ENCODE measurements at places on chromosomes 5 and 9.
A peak's percentile ranks its signal among the peaks of the same experiment; 100 is the strongest.

GRCh38 chr5:87136096-87136495 is 131.6 kb upstream of the RASA1 start:
- DNase-seq: no peak

- DNase-seq: no peak
Measured at GRCh38 chr5:136020383-136021015, 8.3 kb upstream of the TGFBI start.

DNA sequence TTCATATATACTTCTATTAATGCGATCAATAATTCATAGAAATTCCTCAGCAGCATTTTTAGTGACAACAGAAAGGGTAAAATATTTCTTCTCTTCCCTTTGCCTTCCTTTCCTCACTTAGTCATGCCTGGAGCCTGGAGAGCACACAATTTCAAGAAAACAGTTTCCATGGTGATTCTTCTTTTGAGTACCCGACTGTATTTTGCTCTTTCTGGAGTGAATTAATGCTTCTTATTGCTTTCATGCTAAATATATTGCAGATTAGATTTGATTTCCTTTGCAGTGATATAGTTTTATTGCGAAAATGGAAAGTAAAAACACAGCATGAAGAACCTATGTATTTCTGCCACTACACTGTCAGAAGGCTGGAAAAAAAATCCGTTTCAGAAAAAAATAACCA is 153.5 kb downstream of the PPP2R2B start:
- no peak for DNase-seq

GRCh38 chr5:68220260-68220659 is 4.7 kb downstream of the PIK3R1 start:
- DNase-seq: no peak

- no peak for DNase-seq
Measured at GRCh38 chr5:143004361-143005145, 234.4 kb downstream of the ARHGAP26 start.

DNA sequence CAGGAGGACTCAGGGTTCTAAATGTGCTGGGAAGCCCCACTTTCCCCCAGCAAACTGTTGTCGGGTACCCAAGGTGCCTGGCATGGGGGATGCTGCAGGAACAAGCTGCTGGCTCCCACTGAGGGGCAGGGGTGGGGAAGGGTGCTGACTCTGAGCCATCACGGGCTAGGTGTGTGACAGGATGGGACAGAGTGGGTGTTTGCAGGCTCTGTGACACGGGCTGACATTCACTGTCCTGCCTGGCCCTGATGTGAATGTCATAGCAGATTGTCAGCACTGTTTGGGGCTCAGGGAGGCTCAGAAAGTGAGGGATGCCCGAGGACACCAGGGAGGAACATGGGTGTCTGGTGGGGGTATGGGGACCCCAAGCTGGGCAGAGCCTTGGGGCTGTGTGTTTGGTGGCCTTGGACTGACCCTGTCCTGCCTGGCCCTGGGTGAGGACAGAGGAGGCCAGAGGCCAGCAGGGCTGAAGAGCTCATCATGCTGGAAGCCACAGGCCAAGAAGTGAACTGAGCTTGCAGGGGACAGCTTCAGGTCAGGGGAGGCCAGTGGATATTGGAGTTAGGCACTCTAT is 20.6 kb downstream of the WNK2 start:
- DNase-seq: peak; percentile 10

- DNase-seq: peak; percentile 73
Measured at GRCh38 chr9:128068386-128069205, 564 bp downstream of the SLC25A25 start.

All from lower lobe of right lung (tissue), 2 donors.